Activated CD4-positive, alpha-beta T cell treated with anti-CD3 and anti-CD28 coated beads, Interleukin-2, Interleukin-6, amounts not matched to agents 100 ng/mL and 50 ng/mL, durations not matched to agents 16 hours and 8 hours (primary cell): ENCODE measurements at places on chromosomes 2 and 18.

- DNase-seq = no peak
Observed at GRCh38 chr2:228017784-228018183, 146.4 kb downstream of the DAW1 start.

- DNase-seq = no peak
Observed at GRCh38 chr2:30708491-30709290, 98.6 kb downstream of the CAPN13 start.

DNA sequence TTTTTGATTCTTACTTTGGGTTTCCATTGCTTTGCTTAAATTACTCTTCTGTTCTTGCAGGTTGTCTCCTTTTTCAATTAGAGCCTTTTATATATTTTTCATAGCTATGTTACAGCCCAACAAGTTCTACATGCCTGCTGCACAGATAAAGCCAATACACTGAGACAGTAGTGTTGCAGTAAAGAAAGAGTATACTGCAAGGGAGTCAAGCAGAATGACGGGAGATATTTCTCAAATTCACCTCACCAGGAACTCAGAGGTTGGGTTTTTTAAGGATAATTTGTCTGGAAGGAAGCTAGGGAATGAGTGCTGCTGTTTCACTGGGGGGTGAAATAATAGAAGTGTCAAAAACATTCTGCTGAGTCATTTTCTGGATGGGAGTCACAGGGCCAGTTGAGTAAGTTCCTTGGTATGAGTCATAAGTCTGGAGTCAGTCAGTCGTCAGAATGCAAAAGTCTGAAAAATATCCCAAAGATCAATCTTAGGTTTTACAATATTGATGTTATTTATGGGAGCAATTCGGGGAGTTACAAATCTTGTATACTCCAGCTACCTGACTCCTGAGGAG, 193.0 kb upstream of the RGPD4 start:
- DNase-seq = peak; percentile 3

DNA sequence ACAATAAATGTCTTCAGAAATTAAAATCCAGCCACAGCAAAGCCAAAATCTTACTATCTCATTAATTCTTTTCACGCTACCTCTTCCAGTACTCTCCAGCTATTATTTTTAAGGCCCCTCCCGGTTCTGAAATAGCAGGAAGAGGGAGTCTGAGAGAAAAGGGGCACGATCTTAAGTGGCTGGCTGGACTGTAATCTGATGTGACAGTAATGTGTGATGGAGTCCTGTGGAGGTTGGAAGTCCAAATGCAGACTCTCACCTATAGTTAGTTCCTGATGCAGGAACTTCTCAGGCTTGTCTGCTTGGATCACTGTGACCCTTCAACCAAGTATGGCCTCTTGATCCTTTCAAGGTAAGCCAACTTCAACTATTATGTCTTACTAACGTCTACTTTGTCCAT, 43.2 kb downstream of the SMAD2 start:
- no peak for DNase-seq

DNA sequence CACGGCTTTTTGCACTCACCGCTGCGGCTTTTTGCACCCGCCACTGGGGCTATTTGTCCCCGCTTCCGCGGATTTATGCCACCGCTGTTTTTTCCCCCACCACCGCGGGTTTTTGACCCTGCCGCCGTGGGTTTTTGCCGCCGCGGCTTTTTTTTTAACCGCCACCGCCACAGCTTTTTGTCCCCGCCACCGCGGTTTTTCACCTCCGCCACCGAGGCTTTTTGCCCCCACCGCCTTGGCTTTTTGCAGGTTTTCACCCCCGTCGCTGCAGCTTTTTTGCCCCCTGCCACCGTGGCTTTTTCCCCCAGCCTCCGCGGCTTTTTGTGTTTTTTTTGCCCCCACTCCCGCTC, 2796.7 kb upstream of the TEKT4 start:
- DNase-seq = no peak

GRCh38 chr18:11840493-11840892, 10.7 kb upstream of the CHMP1B start:
- DNase-seq = no peak

DNA sequence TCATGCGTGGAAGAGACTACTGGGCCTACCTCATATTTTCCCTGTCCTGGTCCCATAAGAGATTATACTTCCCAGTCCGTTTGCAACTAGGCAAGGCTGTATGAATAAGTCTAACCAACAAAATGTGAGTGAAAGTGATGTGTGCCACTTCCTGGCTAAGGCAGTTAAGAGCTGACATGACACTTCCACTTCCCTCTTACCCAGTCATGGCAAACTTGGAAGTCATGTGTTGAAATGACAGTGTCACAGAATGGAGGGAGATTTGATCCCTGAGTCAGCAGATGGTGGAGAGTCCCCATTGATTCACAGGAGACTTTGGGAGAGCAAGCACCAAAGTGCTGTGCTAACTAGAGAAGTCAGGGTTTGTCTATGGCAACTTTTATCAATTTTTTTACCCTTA, 36.4 kb downstream of the TACR1 start:
- peak; percentile 3 for DNase-seq

DNA sequence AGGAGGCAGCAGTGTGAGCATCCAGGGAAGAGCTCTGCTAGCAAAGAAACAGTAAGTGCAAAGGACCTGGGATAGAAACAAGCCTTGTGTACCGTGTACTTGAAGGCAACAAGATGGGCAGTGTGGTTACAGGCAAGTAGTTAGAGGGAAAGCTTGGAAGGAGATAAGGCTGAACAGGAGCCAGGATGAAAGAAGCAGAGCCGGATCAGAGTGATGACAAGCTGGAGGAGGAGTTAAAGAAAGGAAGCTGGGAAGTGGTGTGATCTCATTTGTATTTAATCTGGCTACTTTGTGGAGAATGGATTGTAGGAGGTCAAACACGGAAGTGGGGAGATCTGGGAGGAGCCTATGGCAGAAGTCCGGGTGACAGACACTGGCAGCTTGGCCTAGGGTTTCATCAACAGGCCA, 44.7 kb upstream of the VPS54 start:
- no peak for DNase-seq

DNA sequence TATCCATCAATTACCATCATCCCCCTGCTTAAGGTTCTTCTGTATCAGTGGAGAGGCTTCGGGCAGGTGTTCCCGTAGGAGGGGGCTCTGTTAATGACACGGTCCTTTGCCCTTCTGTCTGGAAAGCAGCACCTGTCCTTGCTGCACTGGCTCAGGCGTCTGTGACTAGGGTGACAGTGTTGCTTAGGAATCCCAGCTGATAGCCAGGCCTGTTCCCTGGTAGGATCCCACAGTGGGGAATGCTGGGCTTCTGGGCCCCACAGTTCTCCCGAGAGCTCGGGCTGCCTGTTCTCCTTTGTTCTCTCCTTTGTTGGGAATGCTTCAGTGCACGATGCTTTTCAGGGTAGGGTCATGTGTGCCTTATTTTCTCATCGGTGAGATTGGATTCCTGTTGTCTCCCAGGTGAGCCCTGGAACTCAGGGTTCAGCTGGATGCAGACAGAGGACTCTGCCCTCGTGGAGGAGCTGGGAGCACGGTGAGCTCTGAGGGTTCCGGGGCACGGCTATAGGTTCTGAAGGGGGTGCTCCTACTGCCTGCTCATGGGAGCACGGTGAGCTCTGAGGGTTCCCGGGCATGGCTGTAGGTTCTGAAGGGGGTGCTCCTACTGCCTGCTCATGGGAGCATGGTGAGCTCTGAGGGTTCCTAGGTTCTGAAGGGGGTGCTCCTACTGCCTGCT, 9.6 kb downstream of the SNTG2 start:
- DNase-seq = no peak

DNA sequence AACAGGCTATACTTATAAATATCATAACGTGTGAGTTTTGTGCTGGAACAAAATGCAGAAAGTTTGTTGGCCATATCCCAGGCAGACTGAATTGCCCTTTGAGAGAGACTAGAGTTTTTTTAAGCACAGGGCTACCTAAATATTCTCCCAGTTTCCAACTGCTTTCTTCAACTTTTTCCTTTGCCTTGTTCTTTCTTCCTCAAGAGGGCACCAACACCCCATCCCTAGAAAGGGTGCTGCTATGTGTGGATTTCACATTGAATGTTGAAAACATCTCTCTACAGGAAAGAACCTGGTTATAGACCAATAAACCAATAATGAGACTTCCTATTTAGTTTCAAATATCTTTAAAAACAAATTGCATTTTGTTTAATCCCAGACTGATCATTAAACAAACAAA, 87.9 kb downstream of the ICOS start:
- peak; percentile 67 for DNase-seq

- no peak for DNase-seq
Observed at GRCh38 chr2:15059870-15060512, 427.5 kb downstream of the LRATD1 start.

DNA sequence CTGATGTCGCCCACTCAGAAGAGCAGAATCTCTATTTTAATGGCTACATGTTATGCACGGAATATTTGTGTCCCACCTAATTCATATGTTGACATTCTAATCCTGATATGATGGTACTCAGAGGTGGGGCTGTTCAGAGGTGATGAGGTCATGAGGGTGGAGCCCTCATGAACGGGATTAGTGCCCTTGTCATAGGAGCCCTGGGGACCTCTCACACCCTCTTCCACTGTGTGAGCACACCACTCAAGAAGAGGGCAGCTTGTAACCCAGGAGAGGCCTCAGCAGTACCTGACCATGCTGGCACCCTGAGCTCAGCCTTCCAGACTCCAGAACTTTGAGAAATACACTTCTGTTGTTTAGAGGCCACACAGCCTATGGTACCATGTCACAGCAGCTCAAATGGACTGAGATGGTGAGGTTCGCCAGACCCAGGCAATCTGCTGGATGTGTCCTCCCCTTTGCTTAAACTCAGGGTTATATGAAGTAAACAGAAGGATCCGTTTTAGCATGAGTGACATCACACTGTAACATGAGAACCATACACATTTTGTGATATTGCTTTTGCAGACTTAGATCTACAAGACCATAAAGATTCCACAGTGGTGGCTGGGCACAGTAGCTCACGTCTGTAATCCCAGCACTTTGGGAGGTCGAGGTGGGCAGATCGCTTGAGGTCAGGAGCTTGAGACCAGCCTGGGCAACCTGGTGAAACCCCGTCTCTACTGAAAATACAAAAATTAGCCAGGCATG, 48.7 kb downstream of the ATOH8 start:
- no peak for DNase-seq

- DNase-seq = no peak
Observed at GRCh38 chr2:46000660-46001059, 296.5 kb upstream of the EPAS1 start.
